Activated CD4-positive, alpha-beta memory T cell treated with anti-CD3 and anti-CD28 coated beads, Interleukin-2, amount 10 ng/mL, durations not matched to agents 7 days and 5 days (primary cell): ENCODE measurements at places on chromosomes 3 and 15. TPM values are rescaled to one million over a fixed set of nuclear protein-coding genes. Genes with fewer than 3 reads are reported as not detected.

The SCN5A gene
- 0.10 TPM for total RNA-seq

The ACP3 gene
- not detected for total RNA-seq

The IQCF5 gene
- total RNA-seq, result not detected

The AHSG gene
- not detected for total RNA-seq

The CPLX3 gene
- not detected for total RNA-seq

The TTC21A gene
- total RNA-seq, result 11.2 TPM

The VEPH1 gene
- not detected for total RNA-seq

The MYD88 gene
- 87.9 TPM for total RNA-seq

The MEGF11 gene
- not detected for total RNA-seq

The ASB14 gene
- not detected for total RNA-seq

The EPHA6 gene
- not detected for total RNA-seq

The C3orf70 gene
- total RNA-seq, result 0.03 TPM

The TCAIM gene
- 19.3 TPM for total RNA-seq

The FBXL22 gene
- total RNA-seq, result 1.0 TPM

The TRAK1 gene
- 25.9 TPM for total RNA-seq

The SPINK8 gene
- total RNA-seq, result not detected
